ENCODE measurements at places on chromosomes 6 and 20.

- DNase-seq = no peak
Measured at GRCh38 chr6:161140554-161140875, 133.3 kb downstream of the AGPAT4 start.

GRCh38 chr6:34295721-34296120, 46.9 kb upstream of the SMIM29 start:
- no peak for DNase-seq

DNA sequence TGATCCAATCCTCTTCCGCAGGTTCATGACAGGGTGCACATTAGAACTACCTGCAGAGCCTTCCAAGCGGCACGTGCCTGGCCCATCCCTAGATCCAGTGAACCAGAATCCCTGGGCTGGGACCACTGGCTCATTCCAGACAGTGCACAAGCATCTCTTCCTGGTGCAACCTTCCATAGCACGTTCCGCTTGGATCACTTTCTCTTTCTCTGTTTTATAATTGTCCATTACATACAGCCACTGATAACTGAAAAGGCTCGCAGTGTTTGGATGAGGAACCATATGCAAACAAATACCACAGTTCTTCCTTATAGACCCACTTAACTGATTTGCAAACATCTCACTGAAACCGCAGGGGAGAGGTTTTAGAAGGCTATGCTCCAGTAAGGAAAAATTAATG, 59.6 kb upstream of the DDR1 start:
- no peak for DNase-seq

GRCh38 chr6:53639520-53639919, 26.0 kb downstream of the KLHL31 start:
- DNase-seq = no peak

DNA sequence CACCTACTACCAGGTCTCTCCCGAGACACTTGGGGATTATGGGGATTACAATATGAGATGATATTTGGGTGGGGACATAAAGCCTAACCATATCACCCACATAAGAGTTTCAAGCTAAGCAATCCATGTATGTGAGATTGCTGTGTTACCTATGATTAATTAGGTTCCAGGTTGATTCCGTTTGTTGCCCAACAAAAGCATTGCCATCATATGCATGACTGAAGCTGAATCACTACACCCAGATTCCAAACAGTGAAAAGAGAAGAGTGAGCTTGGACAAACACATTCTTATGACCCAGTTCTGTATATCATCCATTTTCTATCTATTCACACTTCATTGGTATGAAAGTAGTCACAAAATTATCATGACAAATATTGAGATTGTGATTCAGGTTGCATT, 952.5 kb upstream of the MAN1A1 start:
- no peak for DNase-seq

GRCh38 chr6:63458480-63459115, 113.7 kb upstream of the LOC128125822 start:
- DNase-seq = peak; percentile 52

DNA sequence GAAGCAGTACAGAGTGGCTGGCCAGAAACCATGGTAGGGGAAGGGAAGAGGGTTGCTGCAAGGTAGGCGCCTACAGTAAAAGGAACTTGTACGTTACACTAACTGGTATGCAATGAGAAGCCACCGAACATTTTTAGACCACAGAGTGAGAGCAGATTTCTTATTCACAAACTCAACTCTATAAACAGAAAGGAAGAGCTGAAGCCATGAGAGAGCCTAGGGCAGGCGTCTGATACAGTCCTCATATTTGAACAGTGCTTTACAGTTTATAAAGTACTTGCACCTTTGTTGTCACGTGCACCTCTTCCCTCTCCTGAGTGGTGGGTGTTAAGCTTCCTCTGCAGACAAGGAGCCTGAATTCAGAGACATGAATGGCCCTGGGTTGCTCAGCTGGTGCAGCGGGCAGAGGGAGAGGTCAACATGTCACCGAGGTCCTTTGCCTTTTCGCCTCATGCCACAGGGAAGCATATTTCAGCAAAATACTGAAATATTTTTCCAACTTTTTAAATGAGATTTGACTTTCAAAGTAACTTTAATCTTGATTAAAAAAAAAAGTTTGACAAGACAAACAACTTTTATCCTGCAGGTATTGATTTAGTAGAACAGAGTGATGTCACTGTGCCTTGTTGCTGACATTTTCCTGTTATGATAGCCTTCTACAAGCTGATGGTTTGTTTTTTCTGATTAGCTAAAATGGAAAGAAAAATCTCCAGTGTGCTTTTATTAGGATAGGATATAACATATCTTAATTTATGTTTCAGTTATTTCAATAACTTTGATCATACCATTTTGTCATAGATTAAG, 23.8 kb downstream of the UST start:
- no peak for DNase-seq

DNA sequence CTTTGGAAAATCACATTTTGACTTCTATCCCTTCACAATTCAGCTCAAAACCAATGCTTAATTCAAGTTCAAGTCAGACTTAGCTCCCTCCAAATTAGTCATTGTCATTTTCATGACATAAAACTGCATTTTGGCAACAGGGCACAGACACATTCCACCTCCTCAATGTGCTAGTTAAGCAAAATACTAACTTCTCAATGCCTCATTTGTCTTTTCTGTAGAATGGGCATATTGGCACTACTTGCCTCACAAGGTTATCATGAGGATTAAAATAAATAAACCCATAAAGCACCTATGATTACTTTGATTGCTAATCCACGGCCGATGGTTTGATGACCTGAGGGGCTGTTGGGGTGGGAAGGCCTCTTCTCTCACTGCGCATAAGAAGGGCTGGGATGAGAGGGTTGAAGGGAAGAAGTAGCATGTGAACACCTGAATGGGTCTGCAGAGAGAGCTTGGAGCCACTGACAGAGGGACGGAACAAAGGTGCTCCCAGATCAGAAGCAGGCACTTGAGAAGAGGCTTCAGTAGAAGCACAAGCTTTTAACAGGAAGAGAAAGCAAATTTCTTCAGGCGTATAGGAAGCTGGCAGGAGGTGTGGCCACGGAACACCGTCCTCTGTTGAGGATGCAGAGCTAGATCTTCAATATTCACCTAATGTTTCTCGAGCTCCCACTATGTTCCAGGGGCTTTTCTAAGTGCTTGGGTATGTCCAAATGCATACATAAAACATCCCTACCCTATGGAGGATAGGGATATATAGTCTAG, 11.7 kb upstream of the TBC1D7 start:
- DNase-seq = no peak

DNA sequence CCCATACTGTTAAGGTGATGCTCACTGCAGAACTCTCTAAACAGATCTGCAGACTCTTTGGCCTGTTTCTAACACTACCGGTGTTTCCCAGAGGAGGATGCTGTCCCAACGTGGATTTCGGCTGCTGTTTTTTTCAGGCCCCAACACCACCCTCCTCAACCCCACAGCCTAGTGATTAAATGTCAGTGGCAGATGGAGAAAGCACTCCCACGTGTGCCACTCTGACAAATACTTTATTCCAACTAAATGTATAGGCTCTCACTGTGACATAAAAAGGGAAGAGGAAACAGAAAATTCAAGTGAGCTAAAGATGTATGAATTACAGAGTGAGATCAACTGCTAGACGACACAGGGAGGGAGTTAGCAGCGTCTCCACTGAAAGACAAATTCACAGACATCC, 3.6 kb downstream of the TBC1D20 start:
- DNase-seq = no peak

- DNase-seq = no peak
Measured at GRCh38 chr6:135311446-135312200, 130.5 kb downstream of the MYB start.

DNA sequence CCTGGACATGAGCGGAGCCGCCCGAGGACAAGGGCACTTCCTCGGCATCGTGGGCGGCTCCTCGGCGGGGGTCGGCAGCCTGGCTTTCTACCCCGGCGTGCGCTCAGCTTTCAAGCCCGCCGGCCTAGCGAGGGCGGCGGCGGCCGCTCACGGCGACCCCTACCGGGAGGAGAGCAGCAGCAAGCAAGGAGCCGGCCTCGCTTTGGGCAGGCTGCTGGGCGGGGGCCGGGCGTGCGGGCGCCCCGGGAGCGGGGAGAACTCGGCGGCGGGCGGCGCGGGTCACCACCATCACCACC, 6.7 kb downstream of the PRDM13 start:
- DNase-seq = no peak

- DNase-seq = no peak
Measured at GRCh38 chr20:54491506-54491905, 16.1 kb downstream of the DOK5 start.

- DNase-seq = no peak
Measured at GRCh38 chr6:6455272-6455671, 133.2 kb upstream of the LY86 start.

- no peak for DNase-seq
Measured at GRCh38 chr6:94357381-94357980, 938.1 kb upstream of the EPHA7 start.

- DNase-seq = no peak
Measured at GRCh38 chr6:163414117-163414945, at the start of gene QKI. TSS of gene QKI (plus strand) at chr6:163414718. CDS start at chr6:163415194, 476 bp downstream.

GRCh38 chr6:142726616-142727015, 218.4 kb downstream of the HIVEP2 start:
- no peak for DNase-seq

GRCh38 chr20:15455279-15455678, 1117.9 kb upstream of the FLRT3 start:
- no peak for DNase-seq

DNA sequence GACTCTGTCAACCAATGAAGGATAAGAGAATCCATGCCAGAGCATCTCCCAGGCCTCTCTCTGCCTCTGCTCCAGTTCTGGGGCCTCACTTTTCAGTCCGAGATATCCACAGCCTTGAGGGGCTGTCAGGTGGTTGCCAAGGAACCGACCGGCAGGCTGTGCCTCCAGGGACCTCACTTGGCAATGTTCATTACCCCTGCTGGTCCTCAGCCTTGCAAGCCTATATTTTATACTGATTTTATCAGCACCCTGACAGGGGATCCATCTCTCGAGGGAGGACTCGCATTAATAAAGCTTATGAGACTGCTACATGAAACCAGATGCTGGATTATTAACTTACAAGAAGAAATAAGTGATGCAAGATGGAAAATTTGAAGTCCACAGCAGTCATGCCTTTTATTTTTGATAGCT, 39.9 kb downstream of the TMC2 start:
- DNase-seq = no peak

- DNase-seq = no peak
Measured at GRCh38 chr6:3323696-3324261, 65.0 kb downstream of the PSMG4 start.

DNA sequence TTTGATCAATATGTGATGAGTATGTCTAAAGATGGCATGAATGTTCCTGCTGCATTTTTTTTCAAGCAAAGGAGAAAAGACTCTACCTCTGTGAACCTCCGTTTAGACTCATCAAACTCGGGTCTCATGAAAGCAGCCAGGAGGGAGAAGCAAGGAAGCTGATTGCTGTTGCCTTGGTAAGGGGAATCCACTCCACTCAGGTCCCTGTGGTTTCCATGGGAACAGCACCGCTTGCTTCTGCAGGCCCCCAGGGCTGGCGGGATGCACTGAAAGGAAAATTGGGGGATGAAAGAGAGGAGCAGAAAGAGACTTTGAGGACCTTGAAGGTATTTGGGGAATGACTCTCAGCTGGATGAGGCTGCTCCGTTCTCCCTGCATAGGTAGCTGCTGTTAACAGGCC, 249.6 kb upstream of the RIN2 start:
- DNase-seq = no peak

DNA sequence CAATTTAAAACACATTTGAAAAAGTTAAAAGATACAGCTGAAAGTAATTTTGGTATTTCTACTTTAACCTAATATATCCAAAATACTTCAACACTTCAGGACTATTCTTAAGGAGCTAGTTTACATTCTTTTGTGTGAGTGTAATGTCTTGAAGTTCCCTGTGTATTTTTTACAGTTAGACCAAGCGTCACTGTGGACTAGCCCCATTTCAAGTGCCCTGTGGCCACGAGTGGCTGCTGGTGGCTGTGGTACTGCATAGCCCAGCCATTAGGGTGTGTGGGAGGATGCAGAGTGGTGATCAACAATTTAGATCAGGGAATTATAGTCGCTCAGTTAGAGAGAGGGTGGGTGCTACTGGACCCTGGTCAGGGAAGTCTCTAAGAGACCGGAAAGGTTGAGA, 869 bp upstream of the CST5 start:
- DNase-seq = no peak

All from HT-29 (cell line).